Motor neuron (in vitro differentiated cells): ENCODE measurements at places on chromosomes 6 and 20.

DNA sequence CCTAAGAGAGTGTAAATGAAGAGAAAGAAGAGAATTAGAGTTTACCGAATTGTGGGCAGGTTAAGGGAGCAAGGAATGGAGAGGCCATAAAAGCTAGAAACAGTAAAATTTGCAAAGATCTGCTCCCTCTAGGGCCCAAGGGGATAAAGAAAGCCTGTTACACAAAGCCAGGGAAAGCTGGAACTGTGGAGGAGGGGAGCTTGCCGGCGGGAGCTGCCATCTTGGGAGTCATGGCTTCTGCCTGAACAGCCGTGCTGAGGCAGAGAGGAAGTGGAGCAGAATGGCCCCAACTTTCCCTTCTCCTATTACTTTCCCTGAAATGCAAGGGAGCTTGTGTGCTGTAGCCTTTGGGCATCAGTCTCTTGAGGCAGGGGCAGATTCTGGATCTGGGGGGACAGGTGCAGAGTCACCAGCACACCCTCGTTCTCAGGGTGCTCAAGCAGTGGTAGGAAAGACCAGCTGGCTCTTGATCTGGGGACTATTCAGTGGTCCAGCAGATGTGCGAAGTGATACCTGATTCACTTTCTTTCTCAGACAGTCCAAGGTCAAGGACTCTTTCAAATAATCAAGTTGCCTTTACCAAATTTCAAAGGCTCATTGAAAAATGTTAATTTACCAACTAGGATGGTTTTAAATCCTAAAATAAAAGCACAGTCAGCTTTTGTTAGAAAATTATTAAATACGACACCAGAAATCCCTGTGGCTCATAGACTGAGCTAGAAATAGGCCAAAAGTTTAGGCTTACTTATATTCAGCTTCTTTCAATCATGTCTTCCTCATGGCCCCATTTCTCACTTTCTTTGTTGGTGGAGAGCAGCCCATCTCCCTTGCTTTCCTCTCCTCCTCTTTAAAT, 25.7 kb downstream of the LAMA4 start:
- no peak for ATAC-seq

- ATAC-seq, result peak; percentile 85
Measured at GRCh38 chr20:32535953-32536823, 48.9 kb downstream of the NOL4L start.

DNA sequence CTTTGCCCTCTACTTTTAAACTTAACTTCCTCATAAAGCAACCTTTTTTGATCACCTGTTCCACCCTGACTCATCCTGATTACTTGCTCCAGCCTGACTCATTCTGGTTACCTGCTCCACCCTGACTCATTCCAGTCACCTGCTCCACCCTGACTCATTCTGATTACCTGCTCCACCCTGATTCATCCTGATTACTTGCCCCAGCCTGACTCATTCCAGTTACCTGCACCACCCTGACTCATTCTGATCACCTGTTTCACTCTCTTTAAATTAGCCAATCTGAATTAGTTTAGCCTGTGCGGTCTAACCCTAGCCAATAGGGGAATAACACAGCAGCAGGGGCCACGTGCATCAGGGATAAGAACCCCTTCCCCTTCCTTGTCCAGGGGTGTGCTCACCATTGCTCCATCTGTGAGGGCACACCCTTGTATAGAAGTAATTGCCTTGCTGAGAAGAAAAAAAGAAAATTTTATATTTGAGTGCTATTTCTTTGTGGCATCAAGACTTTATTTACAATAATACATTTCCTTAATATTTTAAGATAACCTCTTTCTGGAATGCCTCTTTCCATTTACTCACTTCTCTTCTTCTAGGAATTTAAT, 17.9 kb downstream of the HLA-G start:
- ATAC-seq, result no peak

DNA sequence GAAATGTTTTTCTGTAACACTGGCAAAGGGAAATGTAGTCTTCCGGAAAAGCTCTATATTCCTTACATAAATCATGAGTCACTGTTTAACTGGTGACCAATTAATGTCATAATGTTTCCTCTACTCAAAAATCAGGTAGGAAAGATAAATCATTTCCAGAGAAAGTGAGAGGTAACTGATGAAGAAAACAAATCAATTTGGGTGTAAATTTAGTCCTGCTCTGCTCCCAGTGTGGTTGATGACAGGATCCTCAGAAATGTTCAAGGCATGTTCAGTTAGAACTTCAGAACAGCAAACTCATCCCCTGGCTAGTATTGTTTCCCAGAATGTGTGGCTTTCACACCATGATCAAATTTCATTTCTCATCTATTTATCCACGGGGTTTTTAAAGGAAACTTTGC, 38.8 kb upstream of the SPACA1 start:
- no peak for ATAC-seq

GRCh38 chr6:138981416-138981815, 6.6 kb downstream of the REPS1 start:
- no peak for ATAC-seq

- no peak for ATAC-seq
Measured at GRCh38 chr6:119610265-119610664, 260.7 kb upstream of the MAN1A1 start.

DNA sequence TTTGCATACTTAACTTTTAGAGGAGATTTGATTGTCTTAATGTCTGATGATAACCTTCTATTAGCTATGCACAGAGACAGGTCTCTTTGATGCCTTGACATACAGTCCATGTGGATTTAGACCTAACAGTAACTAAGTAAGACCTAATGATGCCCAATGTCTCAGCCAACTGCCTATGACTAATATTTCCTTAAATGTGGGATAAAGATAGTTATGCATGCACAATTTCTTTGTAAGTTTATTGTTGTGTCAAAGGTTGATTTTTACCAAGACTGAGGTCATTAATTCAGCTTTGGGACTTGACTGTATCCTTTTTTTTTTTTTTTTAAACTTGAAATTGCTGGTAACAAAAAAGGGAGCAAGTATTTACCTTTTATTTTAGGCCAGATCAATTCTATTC, 450.0 kb downstream of the HAO1 start:
- ATAC-seq, result no peak
